ENCODE measurements at places on chromosomes 6 and 20.

DNA sequence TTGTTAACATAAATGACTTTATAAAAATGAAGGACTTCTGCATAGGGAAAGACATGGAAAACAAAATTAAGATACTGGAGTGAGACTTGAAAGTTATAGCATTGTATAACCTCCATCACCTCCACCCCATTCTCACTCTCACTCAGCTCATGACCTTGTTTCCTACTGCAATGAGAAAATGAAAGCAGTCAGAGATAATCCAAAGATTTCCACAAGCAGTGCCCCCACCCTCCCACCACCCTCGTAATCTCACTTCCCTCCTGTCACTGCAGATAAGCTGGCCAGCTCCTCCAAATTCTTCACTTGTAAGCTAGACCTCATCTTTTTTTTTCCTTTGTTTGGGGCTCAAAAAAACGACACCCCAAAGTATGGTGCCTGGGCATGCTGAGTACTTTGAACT is 52.9 kb upstream of the PROKR2 start:
- DNase-seq, result no peak

DNA sequence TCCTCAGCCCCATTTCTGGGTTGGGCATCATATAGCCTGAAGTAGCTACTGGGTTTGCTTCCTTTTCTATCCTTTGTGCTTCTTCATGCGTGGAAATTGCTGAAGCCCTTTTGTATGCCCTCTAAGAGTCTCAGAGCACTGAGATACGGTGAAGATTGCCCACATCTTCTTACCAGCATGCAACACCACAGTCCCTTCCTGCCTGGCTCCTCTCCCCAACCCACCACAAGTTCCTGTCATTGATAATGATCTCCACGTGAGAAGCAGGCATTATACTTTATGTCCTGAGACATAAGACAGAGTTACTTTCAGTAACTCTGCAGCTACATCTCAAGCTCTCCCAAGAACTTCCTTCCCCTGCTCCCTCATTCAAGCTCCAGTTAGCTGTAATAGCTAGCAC is 15.8 kb upstream of the PLCB4 start:
- no peak for DNase-seq

DNA sequence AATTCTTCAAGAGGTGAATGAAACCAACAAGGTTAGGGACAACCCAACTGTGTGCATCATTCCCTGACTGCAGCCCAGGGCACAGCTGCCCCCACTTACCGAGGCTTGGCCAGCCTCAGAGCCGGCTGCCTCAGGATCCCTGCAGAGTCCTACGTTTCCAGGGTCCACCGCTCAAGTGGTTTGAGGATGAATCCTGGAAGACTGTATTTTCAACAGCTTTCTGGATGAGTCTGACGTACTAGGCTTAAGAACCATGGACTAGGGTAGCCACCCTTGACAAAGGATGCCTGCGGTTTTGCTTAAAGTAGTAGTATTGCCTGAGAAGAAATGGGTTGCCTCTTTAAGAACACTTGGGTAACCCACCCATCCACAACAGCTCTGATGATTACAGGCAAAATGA is 101.4 kb downstream of the FOXC1 start:
- no peak for DNase-seq

DNA sequence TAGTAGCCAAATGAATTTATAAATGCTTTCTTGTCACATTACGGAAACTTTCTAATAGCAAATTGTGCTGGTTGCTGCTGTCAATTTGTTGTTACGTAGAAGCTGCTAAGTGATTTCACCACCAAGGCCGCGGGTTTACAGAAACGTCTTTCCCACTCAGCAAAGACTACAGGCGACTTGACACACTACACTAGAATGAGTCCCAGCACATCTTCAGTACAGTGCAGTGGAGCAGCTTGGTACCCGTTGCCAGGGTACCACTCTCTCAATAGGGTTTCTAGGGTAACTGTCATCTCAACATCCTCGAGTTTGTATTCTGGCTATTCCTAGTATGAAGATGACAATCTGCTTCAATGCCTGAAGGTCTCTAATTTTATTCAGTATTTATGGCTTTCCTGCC is 22.7 kb upstream of the ZDHHC14 start:
- no peak for DNase-seq

DNA sequence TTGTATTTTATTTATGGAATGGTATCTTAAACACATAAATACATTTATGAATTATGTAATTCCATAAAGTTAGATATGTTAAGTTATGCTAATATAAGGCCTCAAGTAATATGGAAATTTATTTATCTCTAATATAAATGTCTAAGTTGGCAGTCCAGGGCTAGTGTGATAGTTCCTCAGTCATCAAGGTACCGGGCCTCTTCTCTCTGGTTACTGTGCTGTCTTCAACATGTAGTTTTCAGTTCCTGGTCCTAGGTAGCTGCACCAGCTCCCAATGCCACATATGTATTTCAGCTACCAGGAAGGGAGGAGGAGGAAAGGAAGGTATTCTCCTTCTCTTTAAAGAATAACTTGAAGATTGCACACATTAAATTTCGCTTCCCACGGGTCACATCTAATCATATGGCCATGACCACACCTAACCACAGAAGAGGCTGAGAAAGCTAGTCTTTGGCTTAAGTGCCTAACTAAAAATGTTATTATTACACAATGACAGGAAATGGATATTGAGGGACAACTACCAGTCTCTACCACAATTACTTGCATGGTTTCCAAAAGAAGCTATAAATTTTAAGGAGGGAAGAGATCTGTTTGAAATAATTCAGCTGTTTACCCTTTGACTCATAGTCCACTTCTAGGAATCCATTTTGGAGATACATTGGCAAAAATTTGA is 68.6 kb downstream of the BCKDHB start:
- no peak for DNase-seq

DNA sequence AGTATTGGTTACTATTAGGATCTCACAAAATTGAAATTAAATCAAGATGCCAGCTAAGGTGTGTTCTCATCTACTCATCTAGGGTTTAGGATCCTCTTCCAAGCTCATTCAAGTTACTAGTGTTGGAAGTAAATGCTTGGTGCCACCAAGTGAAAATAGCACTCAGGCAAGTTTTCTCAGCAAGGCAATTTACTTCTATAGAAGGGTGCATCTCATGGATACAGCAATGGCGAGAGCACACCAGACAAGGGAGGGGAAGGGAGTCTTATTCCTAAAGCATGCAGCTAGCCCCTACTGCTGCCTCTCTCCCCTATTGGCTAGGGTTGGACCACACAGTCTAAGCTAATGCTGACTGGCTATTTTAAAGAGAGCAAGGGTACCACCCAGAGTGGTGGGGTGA is 23.0 kb upstream of the FAM8A1 start:
- no peak for DNase-seq

DNA sequence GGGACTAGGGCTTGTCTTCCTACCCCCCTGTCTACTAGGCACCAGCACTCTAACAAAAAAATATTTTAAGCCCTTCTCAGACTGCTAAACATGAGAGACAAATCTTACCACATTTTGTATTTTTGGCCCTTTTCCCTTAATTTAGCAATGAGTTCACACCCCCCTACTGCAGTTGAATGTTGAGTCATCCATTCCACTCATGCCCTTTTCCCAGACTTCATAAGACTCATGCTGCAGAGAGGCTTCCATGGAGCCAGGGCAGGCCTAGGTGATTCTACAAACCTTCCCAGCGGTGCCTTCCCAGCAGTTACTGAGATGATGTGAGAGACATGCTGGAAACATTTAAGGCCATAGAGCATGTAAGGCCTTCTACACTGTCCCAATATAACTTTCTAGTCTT is 53.9 kb downstream of the PXDC1 start:
- DNase-seq, result no peak

- peak; percentile 61 for DNase-seq
Measured at GRCh38 chr20:46117704-46118467, at the start of gene CD40. Gene CD40 (plus strand): TSS chr20:46118314. CDS start chr20:46118344, 30 bp downstream.

DNA sequence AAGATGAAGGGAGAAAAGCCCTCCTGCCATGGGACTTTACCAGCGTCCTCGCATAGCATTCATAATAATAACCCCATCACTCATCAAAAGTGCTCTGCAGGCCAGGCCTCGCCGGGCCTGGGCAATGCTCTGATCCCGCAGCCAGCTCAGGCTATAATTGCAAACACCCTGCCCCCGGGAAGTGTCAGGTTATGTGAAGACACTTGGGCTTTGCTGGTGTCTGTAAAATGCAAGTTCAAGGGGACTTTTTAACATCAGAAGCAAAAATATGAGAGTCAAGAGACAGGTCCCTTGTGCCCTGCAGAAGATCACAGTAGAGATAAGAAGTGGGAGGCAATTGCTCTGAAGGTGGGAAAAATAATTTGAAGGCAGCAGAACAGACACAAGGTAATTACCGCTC is 381.0 kb downstream of the MAFB start:
- DNase-seq, result no peak

GRCh38 chr6:41818271-41819054 is 31.0 kb downstream of the TOMM6 start:
- no peak for DNase-seq

GRCh38 chr6:51678905-51679620 is 408.4 kb downstream of the PKHD1 start:
- DNase-seq, result no peak

- DNase-seq, result peak; percentile 50
Measured at GRCh38 chr6:47413752-47414422, 63.7 kb upstream of the CD2AP start.

GRCh38 chr6:15484821-15485220 is 178.0 kb downstream of the DTNBP1 start:
- DNase-seq, result no peak

DNA sequence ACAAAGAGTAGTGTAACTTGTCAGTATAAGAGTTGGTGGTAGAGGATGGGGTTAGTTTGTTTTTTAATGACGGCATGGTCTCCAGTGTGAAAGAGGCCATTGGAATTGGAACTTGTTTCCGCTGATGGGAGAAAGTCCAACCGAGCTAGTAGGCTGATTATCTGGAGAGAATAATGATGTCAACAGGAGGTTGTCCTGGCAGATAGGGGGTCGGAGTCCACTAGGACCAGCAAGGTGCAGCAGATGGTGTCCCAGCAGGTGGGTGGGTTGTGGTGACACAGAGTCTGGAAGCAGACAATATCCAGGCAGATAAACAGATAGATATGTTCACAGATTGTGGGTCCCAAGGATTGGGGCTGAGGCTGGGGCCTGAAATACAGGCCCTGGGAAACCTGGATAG is 35.1 kb downstream of the PKIB start:
- DNase-seq, result no peak

- no peak for DNase-seq
Measured at GRCh38 chr6:145816392-145816791, 1.8 kb upstream of the FBXO30 start.

DNA sequence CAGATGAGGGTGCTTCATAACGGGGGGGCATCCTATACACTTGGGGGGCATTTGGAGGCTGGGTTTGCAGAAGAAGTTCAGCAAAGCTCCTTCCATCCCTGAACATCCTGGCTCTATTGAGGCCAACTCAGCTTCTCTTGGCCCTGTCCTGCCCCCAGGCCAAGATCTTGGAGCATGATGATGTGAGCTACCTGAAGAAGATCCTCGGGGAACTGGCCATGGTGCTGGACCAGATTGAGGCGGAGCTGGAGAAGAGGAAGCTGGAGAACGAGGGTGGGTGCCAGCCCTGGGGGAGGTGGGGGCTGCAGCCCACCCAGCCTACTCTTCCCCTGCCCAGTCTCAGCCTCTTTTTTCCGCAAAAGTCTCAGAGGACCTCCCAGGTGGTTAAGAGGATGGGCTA is 17.2 kb downstream of the GDAP1L1 start:
- no peak for DNase-seq

DNA sequence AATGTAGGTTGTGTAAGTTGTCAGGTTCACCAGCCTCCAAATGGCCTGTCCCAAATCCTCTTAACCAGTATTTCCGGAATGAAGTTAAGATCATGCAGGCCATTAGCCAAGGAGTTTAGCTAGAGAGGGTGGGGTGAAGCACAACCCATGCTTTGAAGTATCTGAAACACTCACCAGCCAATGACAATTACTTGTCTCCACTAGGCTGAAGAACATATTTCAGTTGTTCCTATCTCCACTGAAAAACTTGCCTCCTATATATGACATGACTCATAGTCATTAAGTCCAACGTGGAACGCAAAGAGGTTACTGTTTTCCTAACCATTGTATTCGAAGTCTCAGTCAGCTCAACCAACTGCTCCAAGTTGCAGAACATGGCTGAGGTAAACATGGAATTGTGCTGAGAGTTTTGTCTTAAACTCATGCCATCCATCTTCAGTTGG is 37.4 kb upstream of the TNFAIP3 start:
- no peak for DNase-seq

GRCh38 chr6:136015531-136015930 is 164.0 kb downstream of the PDE7B start:
- DNase-seq, result no peak

GRCh38 chr6:19028201-19028600 is 641.1 kb downstream of the RNF144B start:
- DNase-seq, result no peak

- DNase-seq, result no peak
Measured at GRCh38 chr6:137692806-137693205, 174.3 kb upstream of the TNFAIP3 start.

GRCh38 chr6:104118274-104118673 is 741.4 kb downstream of the HACE1 start:
- no peak for DNase-seq

GRCh38 chr6:69617163-69617562 is 179.6 kb downstream of the LMBRD1 start:
- no peak for DNase-seq

GRCh38 chr20:33858666-33859065 is 47.5 kb downstream of the CHMP4B start:
- DNase-seq, result no peak

- DNase-seq, result no peak
Measured at GRCh38 chr6:66556936-66557335, 849.9 kb upstream of the EYS start.

GRCh38 chr6:167799033-167799821 is 27.5 kb upstream of the AFDN start:
- DNase-seq, result no peak

DNA sequence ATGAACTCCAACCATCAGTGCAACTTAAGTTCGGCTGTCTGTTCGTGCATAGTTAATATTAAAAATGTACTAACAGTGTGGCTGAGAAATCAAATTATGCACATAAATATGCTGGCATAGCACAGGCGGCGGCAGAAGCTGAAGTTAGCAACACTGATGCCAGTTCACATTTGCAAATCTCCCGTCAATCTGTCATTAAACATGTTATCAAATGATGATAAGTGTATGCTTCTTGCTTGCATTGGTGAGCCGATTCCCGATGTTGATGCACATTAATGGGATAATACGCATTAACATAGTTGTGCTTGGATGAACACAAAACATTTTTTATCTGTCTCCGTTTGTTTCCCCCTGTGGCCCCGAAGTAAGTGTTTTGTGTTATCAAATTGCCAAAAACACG is 309.4 kb downstream of the ZNF217 start:
- no peak for DNase-seq
